Putamen (tissue), 1 donor: ENCODE measurements at places on chromosomes 11 and 22.

DNA sequence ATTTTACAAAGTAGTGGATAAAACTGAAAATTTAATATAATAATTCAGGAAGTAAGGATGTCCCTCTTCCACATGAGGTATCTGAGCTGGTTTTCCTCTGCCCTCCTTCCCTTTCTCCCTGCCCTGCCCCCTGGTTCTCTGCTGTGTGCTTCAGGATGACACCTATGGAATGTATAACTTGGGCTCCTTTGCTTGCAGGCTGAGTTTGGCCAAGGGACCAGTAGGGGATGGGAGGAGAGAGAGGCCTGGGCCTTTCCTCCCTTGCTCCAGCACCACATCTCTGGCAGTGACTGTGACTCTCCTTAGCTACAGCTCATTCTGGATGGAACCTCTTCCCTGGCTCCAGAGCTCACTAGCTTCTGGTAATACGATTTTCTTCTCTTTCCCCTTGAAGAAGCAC lies 10.1 kb downstream of the IRAG1 start:
- DNase-seq = no peak

- DNase-seq = no peak
Observed at GRCh38 chr22:27258616-27259172, 542.9 kb downstream of the MN1 start.

- no peak for DNase-seq
Observed at GRCh38 chr11:47915783-47916182, 64.6 kb upstream of the PTPRJ start.

GRCh38 chr11:42311514-42311913 lies 852.1 kb upstream of the LRRC4C start:
- DNase-seq = no peak
